ENCODE measurements at places on chromosomes 4 and X. TPM values are rescaled to one million over a fixed set of nuclear protein-coding genes. Genes with fewer than 3 reads are reported as not detected.

Gene PROM1
- total RNA-seq: not detected

Gene CENPVL2
- not detected for total RNA-seq

Gene MMAA
- 18.1 TPM for total RNA-seq

Gene CT45A8
- total RNA-seq: not detected

Gene CHRNA9
- total RNA-seq: not detected

Gene BCOR
- 65.2 TPM for total RNA-seq

Gene SPANXN5
- not detected for total RNA-seq

Gene BEX3
- total RNA-seq: 2.8 TPM

Gene FLNA
- 873 TPM for total RNA-seq

Gene SSX1
- total RNA-seq: not detected

Gene SSX3
- not detected for total RNA-seq

Gene TMEM35A
- total RNA-seq: not detected

GRCh38 chr4:57071326-57071725 lies 38.9 kb downstream of the IGFBP7 start:
- DNase-seq: no peak

DNA sequence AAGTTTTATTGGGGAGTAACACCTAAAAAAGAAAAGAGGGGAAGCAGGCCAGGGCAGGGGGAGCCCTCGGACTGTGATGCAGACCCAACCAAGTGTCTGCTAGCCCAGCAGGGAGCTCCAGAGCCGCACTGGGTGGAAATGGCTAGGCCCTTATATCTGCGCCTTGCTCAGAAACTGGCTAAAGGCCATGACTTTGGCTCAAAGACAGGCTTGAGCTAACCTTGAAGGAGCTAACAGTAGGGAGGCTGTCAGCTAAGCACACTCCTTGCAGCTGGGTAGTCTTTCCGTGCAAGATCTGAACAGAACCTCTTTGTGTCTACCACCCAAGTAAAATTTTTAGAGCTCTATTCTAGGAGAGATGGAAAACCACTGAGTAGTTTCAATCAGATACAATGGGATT lies 43.0 kb downstream of the SEPSECS start:
- DNase-seq: no peak

DNA sequence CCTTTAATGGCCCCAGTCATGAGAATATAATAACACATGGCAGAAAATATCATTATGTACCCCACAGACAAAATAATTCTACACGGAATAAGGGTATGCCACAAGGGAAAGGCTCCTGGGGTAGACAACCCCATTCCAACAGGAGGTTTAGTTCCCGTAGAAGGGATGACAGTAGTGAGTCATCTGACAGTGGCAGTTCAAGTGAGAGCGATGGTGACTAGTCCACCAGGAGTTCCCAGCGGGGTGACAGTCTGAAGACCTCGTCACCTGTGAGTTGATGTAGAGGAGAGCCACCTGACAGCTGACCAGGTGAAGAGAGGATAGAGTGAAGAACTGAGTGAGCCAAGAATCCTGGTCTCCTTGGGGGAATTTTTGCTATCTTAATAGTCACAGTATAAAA lies 13.5 kb downstream of the MEPE start:
- DNase-seq: no peak

GRCh38 chr4:185888676-185889075 lies 76.7 kb upstream of the SORBS2 start:
- no peak for DNase-seq

- no peak for DNase-seq
Observed at GRCh38 chrX:105636667-105637066, 185.7 kb upstream of the NRK start.

DNA sequence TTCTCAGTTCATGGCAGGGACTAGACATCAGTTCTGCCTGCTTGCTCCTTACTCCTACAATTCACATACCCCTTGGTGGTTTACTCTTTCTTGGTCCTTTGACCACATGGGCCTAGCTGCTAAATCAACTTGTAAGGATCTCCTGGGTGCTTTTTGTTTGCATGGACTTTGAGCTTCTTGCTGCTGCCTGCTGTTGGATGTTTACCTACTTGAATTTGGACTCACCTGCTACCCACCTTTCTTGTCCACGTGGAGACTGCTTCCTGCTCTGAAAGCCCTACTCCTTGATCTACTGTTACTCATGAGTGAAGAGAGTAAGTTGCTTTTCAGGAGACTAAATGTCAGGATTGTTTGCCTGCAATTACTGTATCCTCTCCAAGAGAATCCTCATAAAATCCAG lies 15.2 kb upstream of the ARHGAP24 start:
- no peak for DNase-seq

DNA sequence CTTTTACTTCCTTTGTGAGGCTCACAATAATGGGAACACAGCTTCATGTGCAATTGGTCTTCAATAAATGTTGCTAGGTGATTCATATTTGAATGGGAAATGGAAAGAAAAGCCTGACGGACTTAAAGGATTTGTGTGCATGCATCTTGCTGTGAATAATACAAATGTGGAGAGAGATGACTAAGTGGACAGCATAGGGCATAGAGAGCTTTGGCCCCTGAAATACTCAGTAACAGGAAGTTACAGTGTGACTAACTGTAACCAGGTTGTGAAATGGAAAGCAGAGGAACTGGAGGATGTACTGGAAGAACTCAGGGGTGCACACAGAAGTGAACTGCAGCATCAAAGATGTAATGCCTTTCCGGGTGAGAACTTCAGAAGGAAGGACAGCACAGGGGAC lies 206.7 kb downstream of the MGST2 start:
- no peak for DNase-seq

- no peak for DNase-seq
Observed at GRCh38 chr4:10200869-10201268, 84.3 kb upstream of the WDR1 start.

GRCh38 chr4:77852892-77853495 lies 9.6 kb upstream of the MRPL1 start:
- DNase-seq: peak; percentile 72

- DNase-seq: no peak
Observed at GRCh38 chr4:154589296-154590197, 995 bp downstream of the FGA start.

DNA sequence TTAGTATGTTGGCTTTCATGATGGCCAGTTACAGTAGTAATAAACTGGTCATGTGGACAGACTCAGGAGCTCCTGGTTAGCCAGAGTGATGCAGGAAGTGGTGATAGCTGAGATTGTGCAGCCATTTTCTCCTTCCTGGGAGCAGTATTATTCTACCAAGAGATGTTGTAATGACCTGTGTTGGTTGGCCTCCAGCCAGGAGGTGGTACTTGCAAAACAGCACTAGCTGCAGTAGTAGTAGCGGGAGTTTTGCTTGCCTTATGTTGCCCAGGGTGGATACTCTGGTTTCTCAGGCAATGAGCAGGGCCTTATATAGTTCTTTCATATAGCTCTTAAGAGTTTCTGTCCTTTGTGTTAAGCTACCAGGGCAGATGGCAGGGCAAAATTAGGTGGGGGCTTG lies 998.8 kb downstream of the GLUD2 start:
- no peak for DNase-seq

DNA sequence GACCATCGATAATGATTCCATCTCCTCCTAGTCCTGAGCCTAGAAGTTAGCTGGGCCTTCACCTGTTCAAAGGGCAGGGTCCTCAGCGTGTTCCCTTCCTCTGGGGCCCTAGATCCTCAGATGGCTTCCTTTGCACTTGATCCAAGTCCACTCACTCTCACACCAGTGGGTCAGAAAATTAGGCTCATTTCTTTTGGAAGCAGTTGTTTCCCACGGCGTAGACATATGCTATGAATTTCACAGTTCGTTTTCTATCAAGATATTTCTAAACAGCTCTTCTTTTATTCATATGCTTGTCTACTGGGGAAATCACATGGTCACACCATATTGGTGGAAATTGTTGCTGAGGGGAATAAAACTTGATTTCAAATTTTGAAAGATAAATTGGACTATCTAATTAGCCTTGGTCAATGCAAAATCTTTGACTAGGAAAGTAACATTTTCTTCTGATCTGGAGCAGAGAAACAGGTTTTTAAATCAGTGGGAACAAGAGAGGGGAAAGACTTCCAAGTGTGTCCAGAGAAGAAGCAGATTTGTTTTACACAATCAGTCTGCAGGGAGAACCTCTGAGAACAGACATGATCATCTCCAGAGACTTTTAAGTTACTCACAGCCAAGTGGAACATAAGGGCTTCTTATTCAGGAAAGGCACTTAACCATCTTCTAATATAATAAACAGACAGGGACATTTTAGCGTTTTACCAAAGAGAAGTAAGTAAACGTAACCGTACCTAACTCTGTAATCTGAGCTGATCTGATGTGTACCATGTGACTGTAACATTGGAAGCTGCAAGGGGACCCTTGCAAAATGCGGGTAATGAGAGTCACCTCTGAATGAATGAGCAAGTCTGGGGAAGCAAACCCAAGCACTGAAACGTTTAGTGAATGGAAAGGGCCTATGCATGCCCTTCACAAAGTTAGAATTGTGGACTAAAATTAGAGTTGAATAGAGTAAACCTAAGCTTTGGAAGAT lies 455.7 kb upstream of the FAT1 start:
- DNase-seq: no peak

- DNase-seq: peak; percentile 20
Observed at GRCh38 chrX:53481816-53482465, 47.8 kb upstream of the HSD17B10 start.

DNA sequence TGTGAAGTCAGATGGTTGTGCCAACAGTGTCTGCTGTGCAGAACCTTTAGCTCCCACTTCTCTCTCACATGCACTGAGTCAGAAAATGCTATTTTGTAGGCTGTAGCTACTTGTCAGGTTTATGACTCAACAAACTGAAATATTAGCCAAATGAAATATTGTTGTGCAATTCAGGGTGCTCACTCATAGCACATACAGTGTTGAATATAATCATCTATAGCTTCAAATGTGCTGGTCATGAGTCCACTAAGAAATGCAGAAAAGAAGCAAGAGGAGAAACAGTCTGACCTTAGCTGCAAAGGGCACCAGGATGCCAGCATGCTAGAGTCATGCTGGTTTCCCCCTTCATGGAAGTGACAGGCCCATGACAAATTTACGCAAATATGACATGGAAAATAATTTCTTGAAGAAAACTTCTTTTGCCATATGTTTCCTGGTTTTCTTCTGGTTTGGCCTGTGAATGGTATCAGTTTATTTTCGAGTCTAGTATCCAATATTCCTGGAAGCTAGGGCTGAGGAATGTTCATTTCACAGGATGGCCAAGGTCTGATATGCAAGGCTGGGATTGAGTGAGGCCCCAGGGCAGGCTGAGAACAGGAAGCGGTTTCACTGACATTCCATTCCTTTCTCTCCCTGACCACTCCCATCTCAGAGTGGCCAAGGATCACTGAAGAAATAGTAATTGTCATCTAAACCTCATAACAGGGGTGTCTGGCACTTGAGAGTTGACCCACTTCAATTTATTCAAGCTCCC lies 10.3 kb upstream of the CXCL2 start:
- DNase-seq: no peak

DNA sequence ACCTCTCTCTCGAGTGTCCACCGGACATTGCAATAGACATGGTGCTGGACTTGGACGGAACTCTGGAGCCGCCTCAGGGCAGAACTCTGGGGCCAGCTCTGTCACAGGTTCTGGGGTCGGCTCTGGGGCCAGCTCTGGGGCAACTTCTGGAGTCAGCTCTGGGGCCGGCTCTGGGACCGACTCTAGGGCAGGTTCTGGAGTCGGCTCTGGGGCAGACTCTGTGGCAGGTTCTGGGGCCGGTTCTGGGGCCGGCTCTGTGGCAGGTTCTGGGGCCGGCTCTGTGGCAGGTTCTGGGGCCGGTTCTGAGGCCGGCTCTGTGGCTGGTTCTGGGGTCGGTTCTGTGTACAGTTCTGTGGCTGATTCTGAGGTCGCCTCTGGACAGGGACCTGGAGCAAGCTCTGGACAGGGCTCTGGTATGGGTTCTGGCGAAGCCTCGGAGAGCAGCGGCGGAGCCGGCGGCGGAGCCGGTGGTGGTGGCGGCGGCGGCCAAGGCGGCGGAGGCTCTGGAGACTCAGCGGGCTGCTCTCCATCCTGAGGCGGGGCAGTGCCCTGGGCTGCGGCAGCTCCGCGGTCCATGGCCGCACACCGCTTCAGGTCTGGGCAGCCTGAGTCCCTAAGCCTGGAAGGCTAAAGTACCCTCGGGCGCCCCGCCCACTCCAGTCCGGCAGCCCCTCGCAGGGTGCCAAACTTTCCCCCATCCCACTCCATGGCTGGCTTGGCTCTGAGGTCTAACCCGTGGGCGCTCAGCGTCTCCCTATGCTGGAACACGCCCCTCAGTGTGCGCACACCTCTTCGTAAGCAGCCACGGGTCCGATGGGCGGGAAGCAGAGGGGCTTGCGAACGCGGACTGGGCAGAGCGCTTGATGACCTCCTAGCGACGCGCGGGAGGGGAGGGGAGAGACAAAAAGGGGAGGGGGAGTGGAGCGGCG lies at the start of gene DGKK:
TSS of gene DGKK (minus strand) at position 723 of the 929 bp plus-strand sequence. CDS start at position 576, 147 bp downstream.
- no peak for DNase-seq

DNA sequence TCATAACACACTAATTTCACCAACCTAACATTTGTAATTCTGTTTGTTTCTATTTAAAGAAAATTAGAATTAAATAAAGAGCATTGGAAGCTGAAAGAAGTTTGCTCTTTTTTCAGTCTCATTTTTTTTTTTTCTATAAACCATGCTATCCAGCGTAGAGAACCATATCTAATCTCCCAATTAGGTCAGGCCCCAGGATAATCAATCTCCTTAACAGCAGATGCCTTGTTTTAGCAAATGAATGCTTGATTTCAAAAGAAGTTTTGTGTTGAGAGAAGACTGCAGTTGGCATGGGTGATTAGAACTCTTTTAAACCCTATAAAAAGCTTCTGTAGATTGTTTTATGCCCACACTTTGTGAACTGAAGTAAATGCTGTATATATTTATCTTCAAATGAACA lies 15.6 kb upstream of the MAD2L1 start:
- DNase-seq: no peak

GRCh38 chr4:3470244-3471097 lies 7.4 kb downstream of the DOK7 start:
- no peak for DNase-seq

DNA sequence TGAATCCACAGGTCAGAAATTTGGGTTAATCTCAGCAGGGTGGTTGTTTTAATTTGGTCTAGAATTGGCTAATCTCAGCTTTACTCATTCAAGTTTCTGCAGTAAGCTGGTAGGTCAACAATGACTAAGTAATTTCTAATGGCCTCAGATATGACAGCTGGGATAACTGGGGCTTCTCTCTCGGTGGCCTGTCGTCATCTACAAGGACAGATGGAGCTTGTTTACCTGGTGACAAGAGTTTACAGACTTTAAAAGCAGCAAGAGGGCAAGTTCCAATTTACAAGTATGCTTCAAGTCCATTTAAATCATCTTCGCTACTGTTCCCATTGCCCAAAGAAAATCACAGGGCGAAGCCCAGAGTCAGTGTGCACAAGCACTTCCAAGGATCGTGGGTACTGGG lies 453.9 kb downstream of the PDHA2 start:
- no peak for DNase-seq

- DNase-seq: no peak
Observed at GRCh38 chrX:68121371-68121770, 311.9 kb downstream of the OPHN1 start.

GRCh38 chr4:107693132-107693531 lies 26.9 kb downstream of the PAPSS1 start:
- DNase-seq: no peak

All from activated T-helper 1 cell treated with anti-CD3 and anti-CD28 coated beads, Interleukin-12 subunit alpha, Interleukin-12 subunit beta, Interleukin-2, Interleukin-4 antibody, amounts not matched to agents 30 ng/mL and 10 ng/mL and 1 ng/mL, durations not matched to agents 14 hours and 24 hours and 36 hours (primary cell).